ENCODE measurements at places on chromosomes 1 and 21. TPM values are rescaled to one million over a fixed set of nuclear protein-coding genes. Genes with fewer than 3 reads are reported as not detected.

GRCh38 chr1:56459260-56459659 lies 120.1 kb downstream of the PLPP3 start:
- no peak for DNase-seq

DNA sequence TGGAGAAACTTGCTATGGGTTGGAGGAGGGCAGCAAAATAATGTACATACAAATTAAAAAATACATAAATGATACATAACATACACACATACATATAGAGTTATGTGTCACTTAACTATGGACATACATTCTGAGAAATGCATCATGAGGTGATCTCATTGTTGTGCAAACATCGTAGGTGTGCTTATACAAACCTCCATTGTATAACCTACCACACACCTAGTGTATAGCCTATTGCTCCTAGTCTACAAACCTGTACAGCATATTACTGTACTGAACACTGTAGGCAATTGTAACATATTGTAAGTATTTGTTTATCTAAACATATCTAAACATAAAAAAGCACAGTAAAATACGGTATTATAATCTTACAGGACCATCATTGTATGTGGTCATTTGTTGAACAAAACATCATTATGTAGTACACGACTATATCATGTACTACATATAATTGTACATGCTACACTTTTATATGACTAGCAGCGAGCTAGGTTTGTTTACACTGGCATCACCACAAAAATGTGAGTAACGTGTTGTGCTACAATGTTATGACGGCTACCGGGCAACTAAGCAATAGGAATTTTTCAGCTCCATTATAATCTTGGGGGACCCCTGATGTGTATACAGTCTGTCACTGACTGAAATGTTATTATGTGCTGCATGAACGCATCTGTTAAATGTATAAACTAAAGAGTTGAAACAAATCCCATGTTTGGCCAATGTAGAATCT lies 35.5 kb downstream of the ITGB3BP start:
- no peak for DNase-seq

Gene TXNIP
- 336 TPM for total RNA-seq

Gene TRIM58
- 0.66 TPM for total RNA-seq
